ENCODE measurements at places on chromosomes 11 and 22.
A peak's percentile ranks its signal among the peaks of the same experiment; 100 is the strongest.

GRCh38 chr11:123454060-123454651, 24.1 kb downstream of the GRAMD1B start:
- DNase-seq: peak; percentile 32

GRCh38 chr22:48746789-48747425, 1080.8 kb downstream of the BRD1 start:
- no peak for DNase-seq

DNA sequence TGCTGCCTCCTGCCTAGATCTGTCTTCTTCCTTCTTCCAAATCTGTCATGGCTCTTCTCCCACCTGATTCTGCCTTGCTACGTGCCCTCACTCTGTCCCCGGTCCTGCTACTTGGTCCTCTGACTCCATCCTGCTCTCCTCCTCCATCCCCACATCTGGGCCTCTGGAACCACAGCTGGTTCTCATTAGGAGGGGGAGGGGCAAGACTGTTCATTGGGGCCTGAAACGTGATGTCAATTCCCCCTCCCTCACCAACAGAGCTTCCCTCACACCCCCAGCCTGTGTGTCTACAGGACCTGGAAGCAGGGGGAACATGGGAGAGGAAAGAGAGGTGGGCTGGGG, 9.1 kb downstream of the DCHS1 start:
- no peak for DNase-seq

DNA sequence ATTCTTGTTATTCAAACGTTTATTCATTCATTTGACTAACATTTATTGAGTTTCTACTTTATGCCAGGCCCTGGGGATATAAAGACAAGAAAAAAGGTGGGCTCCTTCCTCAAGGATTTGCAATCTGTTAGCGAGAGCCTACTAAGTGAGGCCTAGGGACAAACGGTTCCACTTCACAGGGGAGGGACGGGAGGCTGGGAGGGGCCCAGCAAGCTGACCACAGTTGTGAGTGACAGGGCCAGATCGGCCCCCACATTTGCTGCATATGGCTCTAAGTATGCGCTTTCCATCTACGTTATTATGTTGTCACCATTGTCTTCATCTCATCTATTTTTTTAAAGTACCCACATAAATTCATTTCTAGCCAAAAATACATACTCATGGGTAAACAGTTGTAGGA, 271.1 kb downstream of the BUD13 start:
- no peak for DNase-seq

GRCh38 chr11:107078375-107078774, 60.1 kb upstream of the GUCY1A2 start:
- DNase-seq: no peak

Data from effector memory CD8-positive, alpha-beta T cell (primary cell).